ENCODE measurements at places on chromosomes 1 and 21. TPM values are rescaled to one million over a fixed set of nuclear protein-coding genes. Genes with fewer than 3 reads are reported as not detected.

The TTC39A gene
- total RNA-seq = 0.85 TPM

The RIPPLY3 gene
- total RNA-seq = not detected

The TBX15 gene
- 1.7 TPM for total RNA-seq

The SERPINC1 gene
- not detected for total RNA-seq

The DIO1 gene
- total RNA-seq = not detected

Measured in regular cardiac myocyte (primary cell).